ENCODE measurements at places on chromosomes 1 and 21.

DNA sequence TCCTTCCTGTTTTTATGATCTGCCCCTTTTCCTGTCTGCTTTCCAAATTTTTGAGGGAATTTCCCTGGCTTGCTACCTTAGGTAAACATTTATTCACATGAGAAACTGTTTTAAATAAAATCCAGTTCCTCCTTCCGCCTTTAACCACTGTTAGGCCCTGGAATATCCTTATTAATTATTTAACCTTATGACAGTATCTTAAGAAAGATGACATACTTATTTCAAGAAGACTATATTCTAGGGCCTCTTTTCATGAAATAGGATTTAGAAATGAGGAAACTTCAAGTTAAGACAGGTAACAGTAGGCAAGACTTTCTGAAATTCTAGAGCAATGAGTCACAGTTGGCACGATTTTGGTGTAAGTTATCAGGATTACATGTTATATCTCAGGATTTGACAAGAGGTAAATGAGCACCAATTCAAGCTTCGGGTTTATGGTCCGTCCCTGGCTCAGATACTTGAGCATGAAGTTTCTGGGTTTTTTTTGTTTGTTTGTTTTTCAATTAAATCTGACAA lies 2.0 kb upstream of the TNFSF18 start:
- no peak for DNase-seq

GRCh38 chr1:153677718-153678518 lies 570 bp upstream of the NPR1 start:
- no peak for DNase-seq

DNA sequence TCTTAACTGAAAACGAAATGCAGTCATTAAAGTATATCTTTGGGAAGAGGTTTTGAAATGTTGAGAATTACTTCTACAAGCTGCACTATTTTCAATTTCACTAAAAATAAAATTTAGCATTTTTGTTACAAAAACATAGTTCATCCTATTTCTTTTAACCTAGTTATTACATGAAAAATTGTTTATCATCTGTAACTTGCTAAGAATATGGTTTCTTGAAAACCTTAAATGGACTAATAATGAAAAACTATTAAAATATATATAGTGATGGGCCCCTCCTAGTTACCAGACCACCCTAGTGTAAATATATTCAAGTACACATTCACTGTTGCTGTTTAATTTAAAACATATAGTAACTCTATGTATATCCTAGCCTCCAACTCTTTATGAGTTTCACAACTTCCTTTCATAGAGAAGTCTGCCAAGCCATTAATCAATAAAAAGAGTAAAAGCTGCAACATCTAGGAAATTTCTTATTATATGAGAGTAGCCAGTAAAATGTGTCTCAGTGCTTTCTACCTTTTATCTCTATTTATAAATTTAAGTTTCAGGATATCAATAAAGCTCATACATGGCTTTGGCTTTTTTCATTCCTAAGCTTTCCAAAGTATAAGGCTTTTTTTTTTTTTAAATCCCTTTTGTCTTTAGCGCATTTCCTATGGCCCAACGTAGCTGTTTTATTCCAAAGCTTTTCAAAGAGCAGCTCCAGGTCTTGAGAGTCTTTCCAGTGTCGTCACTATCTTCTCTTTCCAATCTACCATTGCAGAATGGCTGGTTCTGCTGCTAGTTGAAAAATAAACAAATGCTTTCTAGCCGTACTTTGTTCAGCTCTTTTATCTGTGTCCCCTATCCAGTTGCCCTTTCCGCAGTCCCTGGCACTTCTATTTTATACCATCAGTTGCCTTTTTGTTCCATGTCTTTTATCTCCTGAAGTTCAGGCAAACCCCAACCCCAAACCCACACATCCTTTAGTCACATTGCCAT lies 6.5 kb downstream of the IRF2BP2 start:
- no peak for DNase-seq

- DNase-seq = no peak
Measured at GRCh38 chr1:107879346-107879745, 85.6 kb downstream of the VAV3 start.

DNA sequence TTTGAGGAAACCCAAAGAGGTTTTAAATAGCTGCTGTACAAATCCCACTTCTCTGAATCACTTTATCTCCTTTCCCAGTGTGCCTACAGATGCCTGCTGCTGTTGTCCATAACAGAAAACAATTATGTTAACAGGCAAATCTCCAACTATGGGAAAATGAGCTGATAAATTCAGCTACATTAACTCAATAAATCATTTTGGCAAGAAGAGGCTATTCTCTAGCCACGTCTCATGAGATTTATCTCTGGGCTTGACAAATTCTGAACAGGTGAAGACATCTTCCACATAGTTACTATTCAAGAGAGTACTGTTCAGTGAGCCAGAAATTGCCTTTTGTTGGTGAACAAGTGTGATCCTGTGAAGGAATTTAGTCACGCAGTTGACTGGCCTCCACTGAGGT lies 327.1 kb upstream of the FMN2 start:
- no peak for DNase-seq

DNA sequence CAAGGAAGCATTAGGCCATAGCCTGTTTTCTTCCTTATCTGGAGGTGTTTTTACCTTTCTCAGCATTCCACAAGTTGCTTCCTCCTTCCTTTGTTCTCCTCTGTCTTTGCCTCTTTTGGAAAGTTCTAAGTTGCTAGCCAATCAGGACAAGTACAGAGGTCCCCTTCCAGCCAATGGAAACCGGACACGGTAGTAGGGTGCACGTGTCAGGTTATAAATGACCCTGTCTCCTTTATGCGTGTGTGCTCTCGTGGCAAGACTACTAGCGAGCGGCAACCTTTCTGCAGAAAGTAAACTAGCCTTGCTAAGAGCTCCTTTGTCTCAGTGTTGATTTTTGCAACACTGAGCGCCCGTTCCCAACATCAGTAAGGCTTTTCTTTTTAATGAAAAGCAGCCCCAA lies 1.5 kb upstream of the ACADM start:
- no peak for DNase-seq

- no peak for DNase-seq
Measured at GRCh38 chr1:201461645-201462441, 7.1 kb downstream of the PHLDA3 start.

- no peak for DNase-seq
Measured at GRCh38 chr21:27268290-27268689, 301.4 kb upstream of the ADAMTS5 start.

GRCh38 chr1:18751425-18751824 lies 108.0 kb downstream of the TAS1R2 start:
- DNase-seq = no peak

- DNase-seq = no peak
Measured at GRCh38 chr1:64171797-64172281, 31.6 kb upstream of the UBE2U start.

DNA sequence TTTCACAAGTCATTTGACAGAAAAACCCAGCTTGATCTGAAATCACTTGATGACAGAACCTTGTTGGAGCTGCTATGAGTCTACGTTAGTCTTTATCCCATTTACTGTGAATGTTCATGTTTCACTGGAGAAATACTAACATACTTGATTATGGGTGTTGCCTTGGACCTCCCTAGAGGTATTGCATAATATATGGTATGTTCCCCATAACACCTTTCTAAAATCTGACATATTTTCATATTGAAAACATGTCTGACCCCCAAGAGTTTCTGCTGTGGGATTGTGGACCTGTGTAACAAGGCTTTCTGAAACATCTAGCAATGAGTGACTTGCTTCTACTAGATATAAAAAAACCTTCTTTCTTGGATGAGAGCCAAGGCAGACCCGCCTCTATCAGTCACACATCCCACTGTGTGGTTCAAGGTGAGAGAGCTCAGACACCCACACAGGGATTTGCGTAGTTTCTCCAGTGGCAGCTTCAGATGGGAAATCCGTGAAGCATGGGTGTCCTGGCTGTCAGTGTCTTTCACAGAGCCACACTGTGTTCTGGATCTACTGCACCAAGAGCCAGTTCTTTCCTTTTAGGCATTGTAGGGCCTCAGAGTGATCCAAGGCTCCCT lies 4.6 kb downstream of the NENF start:
- DNase-seq = no peak

GRCh38 chr1:7508934-7509519 lies 262.1 kb upstream of the VAMP3 start:
- no peak for DNase-seq

DNA sequence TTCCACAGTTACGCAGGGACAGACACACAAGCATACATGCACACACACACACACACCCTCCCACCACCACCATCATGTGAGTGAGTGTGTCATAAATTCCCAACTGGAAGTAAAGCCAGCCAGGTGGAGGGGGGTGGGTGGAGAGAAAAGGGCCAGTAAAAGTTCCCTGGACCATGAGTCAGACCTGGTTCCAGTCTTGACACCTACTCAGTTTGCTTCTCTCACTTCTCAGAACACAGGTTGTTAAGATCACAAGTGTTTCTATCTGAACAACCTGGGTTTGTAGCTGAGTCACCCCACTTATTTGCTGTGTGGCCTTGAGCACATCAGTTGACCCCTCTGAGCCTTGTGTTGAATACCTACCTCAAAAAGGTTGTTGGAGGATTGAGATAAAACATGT lies 9.6 kb downstream of the EPHA10 start:
- no peak for DNase-seq

- no peak for DNase-seq
Measured at GRCh38 chr1:15507278-15507677, 16.7 kb downstream of the CASP9 start.

DNA sequence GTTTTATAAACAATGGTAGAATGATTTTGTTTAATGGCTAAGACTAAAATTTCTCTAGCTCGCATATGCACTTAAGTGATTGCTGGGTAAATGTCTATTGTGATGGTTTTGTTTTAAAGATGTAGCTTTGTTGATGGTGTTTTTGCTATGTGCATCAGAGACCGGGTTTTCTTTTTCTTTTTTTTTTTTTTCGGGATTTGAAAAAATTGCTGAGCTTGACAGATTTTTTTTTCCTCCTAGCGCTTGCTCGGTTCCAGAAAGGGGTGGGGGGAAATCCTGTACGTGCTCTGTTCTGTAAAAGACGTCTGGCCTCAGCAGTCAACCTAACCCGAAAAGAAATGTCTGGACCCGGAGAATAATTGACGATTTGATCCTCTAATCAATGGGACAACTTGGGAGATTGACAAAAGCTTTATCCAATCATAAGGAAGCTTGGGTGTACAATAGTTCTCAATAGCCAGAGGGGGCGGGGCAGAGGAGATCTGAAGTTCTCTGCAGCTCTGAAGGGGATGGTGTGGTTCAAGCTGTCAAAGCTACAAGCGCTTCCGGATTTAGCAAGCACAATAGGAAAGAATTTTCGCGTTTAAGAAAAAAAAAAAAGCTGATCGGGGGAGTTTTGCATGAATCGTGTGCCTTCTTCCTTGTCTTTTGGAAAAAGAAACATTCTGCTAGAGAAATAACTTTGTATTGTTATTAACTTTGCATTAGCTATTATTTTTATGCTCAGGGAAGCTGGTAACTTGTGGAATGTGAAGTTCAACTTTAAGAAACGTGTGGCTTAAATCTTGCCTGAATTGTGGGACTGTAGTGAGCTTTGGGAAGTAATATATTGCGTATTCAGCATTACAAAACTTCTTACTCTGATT lies 4.5 kb upstream of the NFIA start:
- DNase-seq = peak; percentile 98

GRCh38 chr1:23102289-23102688 lies 66.4 kb downstream of the LUZP1 start:
- no peak for DNase-seq

DNA sequence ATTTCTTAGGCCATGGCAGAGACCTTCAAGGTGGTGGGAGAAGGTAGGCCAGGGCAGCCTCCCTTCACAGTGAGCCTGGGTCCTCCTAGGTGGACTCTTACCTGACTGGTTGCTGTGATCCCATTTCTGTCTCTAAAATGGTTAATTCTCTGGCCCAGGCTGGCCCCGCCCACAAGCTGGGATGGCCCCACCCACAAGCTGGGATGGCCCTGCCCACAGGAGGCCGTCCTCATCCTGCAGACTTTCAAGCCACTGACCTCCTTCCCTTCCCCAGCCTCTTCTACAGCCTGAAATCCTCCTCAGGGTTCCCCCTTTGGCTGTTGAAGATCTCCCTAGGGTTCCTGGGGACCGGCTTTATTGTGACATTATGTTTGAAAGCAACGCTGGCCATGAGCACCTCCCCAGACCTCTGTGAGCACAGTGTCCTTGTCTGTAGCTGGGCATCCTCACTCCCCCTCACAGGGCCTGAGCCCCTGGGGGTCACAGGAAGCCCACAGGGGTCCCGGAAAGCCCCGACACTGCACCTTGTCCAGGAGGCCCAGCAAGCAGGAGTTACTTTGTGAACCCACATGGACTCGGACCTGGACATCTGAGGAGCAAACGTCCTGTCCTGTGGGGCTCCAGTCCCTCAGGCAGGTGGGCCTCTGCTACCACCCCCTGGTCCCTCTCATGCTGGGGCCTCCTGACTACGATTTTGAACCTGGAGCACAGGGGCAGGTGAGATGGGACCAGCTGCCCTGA lies 621.7 kb downstream of the MATN1 start:
- no peak for DNase-seq

DNA sequence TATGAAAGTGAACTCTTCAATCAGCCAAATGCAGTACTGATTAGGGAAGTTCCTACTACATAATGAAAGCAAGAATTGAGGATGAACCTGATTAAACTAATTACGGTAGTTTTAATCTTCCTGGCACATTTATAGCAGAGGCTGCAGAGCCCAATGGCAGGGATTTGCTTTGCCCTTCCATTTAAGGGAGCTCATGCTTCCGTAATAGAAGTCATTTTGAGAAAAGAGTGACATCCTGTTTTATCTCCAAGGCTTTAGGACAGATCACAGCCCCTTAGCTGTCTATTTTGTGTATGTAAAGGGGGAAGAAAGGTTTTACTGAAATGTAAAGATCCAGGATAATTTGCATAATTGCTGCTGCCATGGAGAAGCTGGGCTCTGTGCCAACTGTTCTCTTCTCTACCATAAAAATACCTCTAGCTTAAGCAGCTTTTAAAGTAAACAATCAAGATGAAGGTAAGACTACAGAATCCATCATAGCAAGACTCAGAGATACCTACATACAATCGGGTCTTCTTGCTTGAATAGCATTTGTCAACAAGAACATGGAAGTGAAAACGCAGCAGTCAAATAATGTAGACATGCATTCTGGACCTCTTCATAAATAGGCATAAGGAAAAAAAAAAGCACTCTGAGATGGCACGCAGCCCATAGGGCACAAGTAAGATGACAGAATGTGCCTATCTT lies 62.5 kb downstream of the ASH1L start:
- DNase-seq = peak; percentile 92

GRCh38 chr1:34682452-34683223 lies 72.2 kb upstream of the GJB5 start:
- no peak for DNase-seq

DNA sequence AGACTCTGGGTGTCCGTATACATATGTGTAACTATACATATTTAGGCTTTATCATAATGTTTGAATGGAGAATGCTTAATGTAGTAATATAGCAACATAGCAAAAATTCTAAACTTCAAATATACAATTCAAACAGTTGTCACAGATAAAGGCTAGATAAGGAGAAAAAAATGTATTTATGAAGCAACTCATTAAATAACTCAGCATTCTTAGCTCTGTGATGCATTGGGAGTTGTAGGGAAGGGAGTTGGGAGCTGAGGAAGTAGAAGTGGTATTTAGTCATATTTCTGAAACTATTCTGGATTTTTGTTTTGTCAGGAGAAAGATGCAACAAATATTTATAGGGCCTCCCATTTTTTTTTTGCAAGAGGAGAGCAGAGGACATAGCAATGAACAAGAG lies 197.8 kb downstream of the PBX1 start:
- DNase-seq = no peak
